ENCODE measurements at places on chromosomes 6 and 20.

- DNase-seq = no peak
Measured at GRCh38 chr6:145891126-145891525, 73.0 kb downstream of the SHPRH start.

DNA sequence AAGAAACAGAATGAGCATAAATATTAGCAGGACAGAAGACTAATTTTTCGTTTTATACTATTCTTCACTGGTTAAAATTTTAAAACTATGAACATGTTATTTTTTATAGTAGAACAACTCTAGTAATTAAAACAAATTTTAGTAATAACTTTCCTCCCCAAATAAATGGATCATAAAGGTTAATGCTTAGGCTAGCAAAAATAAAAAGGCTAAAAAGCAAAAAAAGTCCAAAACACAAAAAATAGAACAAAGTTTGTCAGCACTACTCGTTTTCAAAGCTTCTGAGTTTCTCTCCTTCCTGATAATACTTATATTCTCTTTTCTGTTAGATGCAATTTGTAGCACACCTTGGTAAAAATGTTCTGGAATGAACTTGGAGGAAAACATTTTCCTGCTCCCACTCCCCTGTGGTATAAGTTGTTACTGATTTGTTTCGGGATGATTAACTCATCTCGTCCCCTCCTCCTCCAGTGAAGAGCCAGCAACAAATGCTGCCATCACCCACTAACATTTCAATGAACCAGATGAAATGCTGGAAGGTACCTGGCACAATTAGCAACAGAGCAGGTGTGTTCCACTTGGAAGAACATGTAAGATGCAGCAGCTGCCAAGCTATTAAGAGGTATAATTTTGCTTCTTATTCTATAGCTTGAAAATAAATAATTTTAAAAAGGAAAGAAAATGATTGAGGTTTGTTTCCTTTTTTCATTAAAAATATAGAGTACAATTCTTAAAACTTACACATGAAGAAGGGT lies 130.5 kb downstream of the MYB start:
- DNase-seq = no peak

DNA sequence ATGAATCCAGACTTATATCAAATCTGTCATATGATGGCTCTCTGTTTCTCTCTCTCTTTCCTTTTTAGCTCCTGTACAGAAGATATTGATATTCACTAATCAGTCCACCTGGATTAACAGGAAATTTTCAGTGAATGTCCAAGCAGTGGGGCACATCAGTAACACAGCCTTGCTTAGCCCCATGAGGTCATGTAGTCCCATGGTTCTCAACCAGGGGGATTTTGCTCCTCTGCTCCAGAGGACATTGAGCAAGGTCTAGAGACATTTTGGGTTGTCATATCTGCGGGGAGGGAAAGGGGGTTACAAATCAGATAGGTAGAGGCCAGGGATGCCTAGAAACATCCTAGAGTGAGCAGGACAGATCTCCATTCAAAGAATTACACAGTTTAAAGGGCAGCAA lies 810 bp downstream of the GSTA1 start:
- no peak for DNase-seq

GRCh38 chr6:38943964-38944363 lies 104.6 kb upstream of the GLP1R start:
- DNase-seq = no peak

DNA sequence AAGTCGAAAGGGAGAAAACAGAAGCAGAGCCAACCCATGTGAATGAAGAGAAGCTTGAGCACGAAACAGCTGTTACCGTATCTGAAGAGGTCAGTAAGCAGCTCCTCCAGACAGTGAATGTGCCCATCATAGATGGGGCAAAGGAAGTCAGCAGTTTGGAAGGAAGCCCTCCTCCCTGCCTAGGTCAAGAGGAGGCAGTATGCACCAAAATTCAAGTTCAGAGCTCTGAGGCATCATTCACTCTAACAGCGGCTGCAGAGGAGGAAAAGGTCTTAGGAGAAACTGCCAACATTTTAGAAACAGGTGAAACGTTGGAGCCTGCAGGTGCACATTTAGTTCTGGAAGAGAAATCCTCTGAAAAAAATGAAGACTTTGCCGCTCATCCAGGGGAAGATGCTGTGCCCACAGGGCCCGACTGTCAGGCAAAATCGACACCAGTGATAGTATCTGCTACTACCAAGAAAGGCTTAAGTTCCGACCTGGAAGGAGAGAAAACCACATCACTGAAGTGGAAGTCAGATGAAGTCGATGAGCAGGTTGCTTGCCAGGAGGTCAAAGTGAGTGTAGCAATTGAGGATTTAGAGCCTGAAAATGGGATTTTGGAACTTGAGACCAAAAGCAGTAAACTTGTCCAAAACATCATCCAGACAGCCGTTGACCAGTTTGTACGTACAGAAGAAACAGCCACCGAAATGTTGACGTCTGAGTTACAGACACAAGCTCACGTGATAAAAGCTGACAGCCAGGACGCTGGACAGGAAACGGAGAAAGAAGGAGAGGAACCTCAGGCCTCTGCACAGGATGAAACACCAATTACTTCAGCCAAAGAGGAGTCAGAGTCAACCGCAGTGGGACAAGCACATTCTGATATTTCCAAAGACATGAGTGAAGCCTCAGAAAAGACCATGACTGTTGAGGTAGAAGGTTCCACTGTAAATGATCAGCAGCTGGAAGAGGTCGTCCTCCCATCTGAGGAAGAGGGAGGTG lies 38.7 kb downstream of the ZBTB2 start:
- DNase-seq = no peak

- DNase-seq = no peak
Measured at GRCh38 chr6:119484598-119484997, 135.0 kb upstream of the MAN1A1 start.

DNA sequence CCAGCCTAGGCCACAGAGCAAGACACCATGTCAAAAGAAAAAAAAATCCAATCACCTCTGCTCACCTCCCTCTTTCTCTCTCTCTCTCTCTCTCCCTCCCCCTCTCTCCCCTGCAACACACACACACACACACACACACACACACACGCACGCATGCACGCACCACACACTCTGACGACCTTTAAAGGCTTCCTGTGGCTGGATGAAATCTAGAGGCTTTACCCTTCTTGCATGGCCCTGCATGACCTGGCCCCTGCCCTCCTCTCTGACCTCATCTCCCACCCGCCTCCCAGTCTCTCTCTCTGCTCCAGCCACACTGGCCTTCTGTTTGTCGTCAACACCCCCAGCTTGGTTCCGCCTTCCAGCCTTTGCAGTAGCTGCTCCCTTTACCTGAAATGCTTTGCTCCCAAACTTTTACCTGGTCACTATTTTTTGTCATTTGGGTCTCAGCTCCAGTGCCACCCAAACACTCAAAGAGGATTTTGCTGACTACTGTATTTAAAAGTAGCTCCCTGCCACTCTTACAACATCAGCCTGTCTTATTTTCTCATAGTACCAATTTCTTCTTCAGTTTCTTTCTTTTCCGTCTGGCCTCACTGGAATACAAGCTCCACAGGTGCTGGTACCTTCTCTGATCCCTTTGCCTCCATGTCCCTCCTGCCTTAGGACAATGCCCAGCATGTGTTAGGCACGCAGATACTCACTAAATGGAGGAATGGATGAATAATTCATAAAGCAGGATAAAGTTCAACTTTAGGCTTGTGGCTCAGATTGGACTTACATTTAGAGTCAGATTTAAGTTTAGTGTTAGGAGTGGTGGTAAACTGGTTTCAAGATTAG lies 4.3 kb upstream of the LTA start:
- no peak for DNase-seq

DNA sequence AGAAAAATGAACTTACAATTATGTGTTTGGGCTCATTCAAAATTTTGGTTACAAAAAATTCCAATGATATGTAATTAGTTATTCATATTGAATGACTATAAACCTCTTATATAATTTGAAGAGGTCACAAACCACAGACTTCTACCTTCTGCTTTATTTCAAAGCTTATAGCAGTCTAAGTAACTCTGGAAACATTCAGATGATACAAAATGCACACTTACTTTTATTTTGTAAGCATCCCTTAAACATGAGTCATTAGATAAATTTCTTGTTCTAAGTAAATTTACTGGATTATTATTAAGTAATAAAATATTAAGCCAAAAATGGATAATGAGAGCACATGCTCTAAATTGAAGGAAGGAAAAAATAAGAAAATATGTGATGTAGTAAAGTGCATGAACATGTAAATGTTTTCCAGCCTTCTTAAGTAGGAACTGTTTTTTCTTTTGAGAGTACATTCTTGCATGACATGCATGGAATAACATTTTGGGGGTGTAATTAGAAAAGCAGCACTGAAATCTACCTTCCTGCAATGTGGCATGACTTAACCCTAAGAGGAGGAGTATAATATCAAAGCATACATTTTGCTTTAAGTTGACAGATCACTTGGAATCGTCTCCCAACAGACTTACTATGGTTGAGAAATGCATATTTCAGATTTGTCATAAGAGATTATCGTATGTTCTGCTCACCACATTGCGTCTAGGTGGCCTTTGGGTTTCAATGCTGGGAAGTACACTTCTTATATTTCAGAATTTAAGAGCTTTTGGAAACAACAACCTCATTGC lies 372.7 kb upstream of the HSF2 start:
- no peak for DNase-seq

DNA sequence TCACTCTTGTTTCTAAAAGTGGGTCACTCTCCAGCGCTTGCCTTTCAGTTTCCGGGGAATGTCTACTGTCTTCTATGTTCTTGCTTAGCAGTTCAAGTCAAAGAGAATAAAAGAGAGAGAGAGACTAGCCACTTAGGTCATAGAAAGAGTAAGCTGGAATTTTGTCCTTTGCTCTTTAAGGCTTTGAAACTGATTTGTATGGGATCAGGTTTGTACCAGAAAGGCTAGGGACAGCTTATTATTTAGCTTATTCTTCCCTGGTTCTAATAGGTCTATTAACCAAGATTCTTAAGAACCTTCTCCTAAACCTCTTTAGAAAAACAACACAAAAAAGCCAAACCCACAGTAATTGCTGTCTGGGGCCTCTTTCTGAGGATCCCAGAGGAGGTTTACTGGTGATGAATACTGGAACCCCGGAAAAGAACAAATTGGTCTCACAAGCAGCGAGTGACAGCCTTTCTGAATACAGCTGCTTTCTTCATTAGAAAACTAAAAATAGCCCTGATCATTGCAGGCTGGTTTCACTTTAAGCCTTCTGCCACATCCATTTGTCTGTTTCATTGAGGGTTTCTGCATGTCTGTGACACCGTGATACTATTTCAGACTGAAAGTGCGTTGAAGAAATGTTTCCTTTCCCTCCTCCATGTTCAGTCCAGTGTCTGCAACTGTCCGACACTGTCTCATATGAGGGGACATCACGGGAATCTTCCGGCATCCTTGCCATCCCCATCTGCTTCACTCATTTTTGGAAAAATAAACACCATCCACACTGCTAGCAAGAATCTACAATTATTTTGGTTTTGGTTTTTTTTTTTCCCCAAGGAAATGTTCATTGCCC lies 75.1 kb upstream of the ATXN1 start:
- DNase-seq = no peak

DNA sequence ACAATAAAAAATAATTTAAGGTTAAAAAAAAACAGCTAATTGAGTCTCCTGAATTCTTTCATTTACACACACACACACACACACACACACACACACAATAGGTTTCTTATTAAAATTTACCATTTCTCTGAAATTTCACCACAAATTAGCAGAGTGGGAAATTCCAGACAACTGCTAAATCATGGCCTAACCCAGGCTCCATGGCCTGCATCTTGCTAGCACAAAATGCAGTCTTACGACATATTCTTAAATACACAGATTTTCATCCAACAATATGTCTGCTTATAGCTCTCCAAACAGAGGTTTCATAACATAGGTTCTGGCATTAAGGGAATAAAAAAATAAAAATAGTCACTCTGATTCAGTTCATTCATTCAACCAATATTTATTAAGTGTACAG lies 46.9 kb downstream of the SOD2 start:
- no peak for DNase-seq

GRCh38 chr6:154653853-154654252 lies 79.4 kb upstream of the SCAF8 start:
- no peak for DNase-seq

DNA sequence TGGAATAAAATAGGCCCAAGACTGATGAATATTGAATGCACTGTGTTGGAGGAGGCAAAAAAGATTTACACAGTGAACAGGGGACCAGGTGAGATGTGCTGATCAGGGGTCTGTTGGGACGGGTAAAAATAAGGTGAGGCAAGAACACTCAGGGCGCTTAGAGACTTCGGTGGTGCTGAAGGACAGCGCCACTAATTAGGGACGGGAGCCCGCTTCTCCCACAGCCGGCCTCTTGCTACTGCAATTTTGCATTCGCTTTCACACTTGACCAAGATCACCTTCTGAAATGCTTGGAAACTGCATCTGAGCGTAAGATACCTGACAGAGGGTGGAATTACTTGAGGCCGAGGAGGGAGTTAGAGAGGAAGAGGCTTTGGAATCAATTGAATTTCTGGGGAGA lies 7.3 kb downstream of the TFAP2D start:
- DNase-seq = no peak

DNA sequence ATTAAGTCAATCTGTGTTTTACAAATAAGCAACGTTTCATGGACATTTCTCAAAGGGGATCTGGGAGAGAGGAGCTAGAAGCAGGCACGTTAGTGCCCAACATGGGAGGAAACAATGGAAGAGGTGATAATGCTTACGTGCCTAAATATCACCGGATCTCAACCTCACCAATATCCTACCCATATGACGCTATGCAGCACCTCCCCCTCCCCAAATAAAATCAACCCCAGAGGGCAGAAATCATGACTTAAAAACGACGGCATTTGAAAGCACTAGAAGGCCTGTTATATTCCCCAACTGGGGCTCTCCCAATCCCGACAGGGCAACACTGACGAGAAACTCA lies 425 bp downstream of the HBS1L start:
- DNase-seq = no peak

GRCh38 chr6:93341900-93342613 lies 77.3 kb downstream of the EPHA7 start:
- DNase-seq = no peak

GRCh38 chr6:36116943-36117342 lies 13.4 kb upstream of the MAPK13 start:
- no peak for DNase-seq

- no peak for DNase-seq
Measured at GRCh38 chr6:65448866-65449265, 258.2 kb downstream of the EYS start.

GRCh38 chr6:1608222-1609040 lies 1.3 kb upstream of the FOXC1 start:
- no peak for DNase-seq

- DNase-seq = no peak
Measured at GRCh38 chr6:13470238-13471140, 16.9 kb downstream of the GFOD1 start.

GRCh38 chr6:157233156-157233555 lies 90.2 kb downstream of the TMEM242 start:
- no peak for DNase-seq

DNA sequence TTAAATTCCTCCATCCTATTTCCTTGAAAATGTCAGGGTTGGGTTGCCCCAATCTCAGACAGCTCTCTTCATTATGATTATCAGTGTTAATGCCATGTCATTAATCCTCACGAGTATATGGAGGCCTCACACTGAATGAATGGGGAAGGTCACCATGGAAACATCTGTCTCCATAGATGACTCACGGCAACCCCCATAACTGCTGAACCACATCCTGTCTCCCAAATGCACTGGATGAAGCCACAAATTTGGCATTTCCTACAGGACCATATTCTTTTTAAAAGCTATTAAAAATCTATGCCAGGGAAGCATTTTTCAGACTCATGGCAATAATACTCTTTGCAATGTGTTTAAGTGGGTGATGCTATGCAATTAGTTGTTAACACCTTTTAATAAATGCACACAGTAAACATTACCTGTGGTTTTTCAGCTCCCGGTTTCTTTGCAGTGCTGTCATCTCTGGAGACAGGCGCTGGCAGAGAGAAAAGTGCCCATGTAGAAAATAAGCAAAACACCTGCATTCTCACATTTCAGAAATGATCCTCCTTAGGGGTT lies 80.1 kb upstream of the PTPRK start:
- DNase-seq = no peak
